ENCODE measurements at places on chromosomes 5 and 9.

DNA sequence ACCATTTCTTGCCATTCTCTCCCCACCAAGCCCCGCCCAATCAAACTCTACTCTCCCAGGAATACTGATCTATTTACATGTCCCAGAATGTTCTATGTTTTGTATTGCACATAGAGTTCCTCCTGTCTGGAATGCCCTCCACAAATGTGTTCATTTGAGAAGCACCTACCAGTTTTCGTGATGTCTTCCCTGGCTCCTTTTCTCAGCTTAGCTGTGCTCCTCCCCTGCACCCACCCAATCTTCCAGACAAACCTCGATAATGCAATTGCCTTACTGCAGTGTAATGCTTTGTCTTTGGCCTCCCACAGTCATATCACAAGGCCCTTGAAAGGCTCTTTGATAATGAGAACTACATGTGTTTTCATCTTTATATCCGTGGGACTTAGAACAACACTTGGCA is 214.5 kb upstream of the ANKRD55 start:
- H3K36me3 ChIP-seq: no peaks in the 10 kb centered on the region
- H3K4me3 ChIP-seq: no peak overlapping the region
- H3K27ac ChIP-seq: no peak overlapping the region
- H3K4me1 ChIP-seq: no peaks in the 10 kb centered on the region
- no peak for DNase-seq

- no peaks in the 10 kb centered on the region for H3K27me3 ChIP-seq
- no peaks in the 10 kb centered on the region for H3K36me3 ChIP-seq
- peaks cover 15% of the 10 kb centered on the region for H3K4me1 ChIP-seq
- DNase-seq: no peak
- H3K4me3 ChIP-seq: no peak overlapping the region
- H3K27ac ChIP-seq: peak overlapping the region; percentile 66
Measured at GRCh38 chr5:56070851-56071465, 76.2 kb upstream of the IL6ST start.

DNA sequence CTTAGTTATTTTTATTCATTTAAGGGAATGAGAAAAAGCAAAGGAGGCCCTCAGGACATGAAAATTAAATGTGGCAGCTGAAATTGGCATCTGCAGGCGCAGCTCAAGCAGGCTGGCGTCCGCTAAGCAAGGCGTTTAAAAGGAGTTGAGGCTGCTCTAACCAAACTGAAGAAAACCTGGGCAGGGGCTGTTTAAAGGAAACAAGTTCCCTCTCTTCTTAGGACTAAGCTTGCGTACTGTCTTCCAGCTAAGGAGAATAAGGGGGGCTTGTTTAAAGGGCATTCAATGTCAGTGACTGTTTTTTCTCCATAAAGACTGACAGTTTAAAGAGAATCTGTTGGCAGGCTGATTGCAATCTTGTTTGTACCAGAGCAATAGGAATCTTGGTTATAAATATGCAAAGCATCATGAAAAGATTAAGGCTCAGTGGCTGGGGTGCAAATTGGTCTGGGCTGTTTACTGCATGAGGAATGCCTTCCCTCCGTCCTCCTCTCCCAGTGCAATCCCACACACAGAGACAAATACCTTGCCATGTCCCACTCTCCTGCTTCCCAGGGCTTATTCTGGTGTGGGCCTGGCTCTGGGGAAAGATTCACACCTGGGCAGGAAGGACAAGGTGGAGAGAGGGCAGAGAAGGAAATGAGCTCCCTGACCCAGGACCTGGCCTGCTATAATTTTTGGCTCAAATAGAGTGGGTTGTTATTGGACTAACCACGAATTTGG is 85.9 kb upstream of the LIFR start:
- H3K36me3 ChIP-seq: no peaks in the 10 kb centered on the region
- H3K27ac ChIP-seq: no peak overlapping the region
- H3K27me3 ChIP-seq: no peaks in the 10 kb centered on the region
- no peak for DNase-seq
- no peak overlapping the region for H3K4me3 ChIP-seq

GRCh38 chr5:31172881-31173280 is 20.6 kb upstream of the CDH6 start:
- no peak for DNase-seq
- no peaks in the 10 kb centered on the region for H3K4me1 ChIP-seq
- no peak overlapping the region for H3K4me3 ChIP-seq
- no peaks in the 10 kb centered on the region for H3K36me3 ChIP-seq
- H3K27ac ChIP-seq: no peak overlapping the region

- no peak overlapping the region for H3K27ac ChIP-seq
- no peaks in the 10 kb centered on the region for H3K4me1 ChIP-seq
- no peaks in the 10 kb centered on the region for H3K27me3 ChIP-seq
- no peaks in the 10 kb centered on the region for H3K36me3 ChIP-seq
- no peak for DNase-seq
Measured at GRCh38 chr5:148532969-148533670, 121.2 kb downstream of the HTR4 start.

Data from heart left ventricle (tissue), 16 donors.